CD4-positive, alpha-beta memory T cell (primary cell): ENCODE measurements at places on chromosomes 7 and 10. TPM values are rescaled to one million over a fixed set of nuclear protein-coding genes. Genes with fewer than 3 reads are reported as not detected.
A peak's percentile ranks its signal among the peaks of the same experiment; 100 is the strongest.

- H3K36me3 ChIP-seq, result no peaks in the 10 kb centered on the region
- peaks cover 74% of the 10 kb centered on the region for H3K4me1 ChIP-seq
- H3K27ac ChIP-seq, result peak overlapping the region; percentile 35
- no peak for DNase-seq
- H3K27me3 ChIP-seq, result no peaks in the 10 kb centered on the region
Observed at GRCh38 chr10:33099748-33100147, 141.7 kb upstream of the ITGB1 start.

- DNase-seq, result no peak
- no peaks in the 10 kb centered on the region for H3K27me3 ChIP-seq
- no peaks in the 10 kb centered on the region for H3K4me1 ChIP-seq
- no peak overlapping the region for H3K27ac ChIP-seq
Observed at GRCh38 chr10:124997771-124998623, 56.1 kb downstream of the ZRANB1 start.

DNA sequence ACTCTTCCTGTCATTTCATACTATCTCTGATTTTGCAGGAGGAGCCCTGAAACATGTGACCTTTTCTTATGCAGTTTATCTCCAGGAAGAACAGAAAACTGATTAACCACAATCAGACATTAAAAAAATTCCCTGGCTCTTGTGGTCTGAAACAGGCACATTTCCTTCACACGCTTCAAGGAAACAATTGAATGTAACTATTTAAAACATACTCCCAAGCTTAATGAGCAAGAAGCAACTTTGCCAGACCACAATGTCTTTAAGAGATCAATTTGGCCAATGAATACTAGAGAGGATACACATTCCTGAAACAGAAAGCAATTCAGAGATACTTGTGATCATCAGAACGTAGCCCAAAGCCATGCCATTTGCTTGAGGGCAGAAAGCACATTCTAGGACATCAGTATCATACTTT, 65.8 kb downstream of the PIP4K2A start:
- peak overlapping the region; percentile 61 for H3K27ac ChIP-seq
- H3K4me3 ChIP-seq, result peak overlapping the region; percentile 44
- H3K36me3 ChIP-seq, result no peaks in the 10 kb centered on the region
- peak; percentile 27 for DNase-seq
- H3K4me1 ChIP-seq, result peaks cover 100% of the 10 kb centered on the region
- H3K27me3 ChIP-seq, result no peaks in the 10 kb centered on the region

GRCh38 chr10:964988-965417, 23.2 kb upstream of the GTPBP4 start:
- H3K27me3 ChIP-seq, result no peaks in the 10 kb centered on the region
- peaks cover 10% of the 10 kb centered on the region for H3K4me1 ChIP-seq
- H3K4me3 ChIP-seq, result no peak overlapping the region
- no peaks in the 10 kb centered on the region for H3K36me3 ChIP-seq

GRCh38 chr10:6228647-6229046, 25.9 kb downstream of the PFKFB3 start:
- no peaks in the 10 kb centered on the region for H3K27me3 ChIP-seq
- DNase-seq, result no peak
- no peak overlapping the region for H3K27ac ChIP-seq
- peaks cover 38% of the 10 kb centered on the region for H3K36me3 ChIP-seq
- H3K4me3 ChIP-seq, result no peak overlapping the region
- no peaks in the 10 kb centered on the region for H3K4me1 ChIP-seq

- no peaks in the 10 kb centered on the region for H3K4me1 ChIP-seq
- H3K36me3 ChIP-seq, result no peaks in the 10 kb centered on the region
- no peak for DNase-seq
- no peak overlapping the region for H3K4me3 ChIP-seq
Observed at GRCh38 chr7:102988631-102989560, 76.1 kb downstream of the LRRC17 start.

DNA sequence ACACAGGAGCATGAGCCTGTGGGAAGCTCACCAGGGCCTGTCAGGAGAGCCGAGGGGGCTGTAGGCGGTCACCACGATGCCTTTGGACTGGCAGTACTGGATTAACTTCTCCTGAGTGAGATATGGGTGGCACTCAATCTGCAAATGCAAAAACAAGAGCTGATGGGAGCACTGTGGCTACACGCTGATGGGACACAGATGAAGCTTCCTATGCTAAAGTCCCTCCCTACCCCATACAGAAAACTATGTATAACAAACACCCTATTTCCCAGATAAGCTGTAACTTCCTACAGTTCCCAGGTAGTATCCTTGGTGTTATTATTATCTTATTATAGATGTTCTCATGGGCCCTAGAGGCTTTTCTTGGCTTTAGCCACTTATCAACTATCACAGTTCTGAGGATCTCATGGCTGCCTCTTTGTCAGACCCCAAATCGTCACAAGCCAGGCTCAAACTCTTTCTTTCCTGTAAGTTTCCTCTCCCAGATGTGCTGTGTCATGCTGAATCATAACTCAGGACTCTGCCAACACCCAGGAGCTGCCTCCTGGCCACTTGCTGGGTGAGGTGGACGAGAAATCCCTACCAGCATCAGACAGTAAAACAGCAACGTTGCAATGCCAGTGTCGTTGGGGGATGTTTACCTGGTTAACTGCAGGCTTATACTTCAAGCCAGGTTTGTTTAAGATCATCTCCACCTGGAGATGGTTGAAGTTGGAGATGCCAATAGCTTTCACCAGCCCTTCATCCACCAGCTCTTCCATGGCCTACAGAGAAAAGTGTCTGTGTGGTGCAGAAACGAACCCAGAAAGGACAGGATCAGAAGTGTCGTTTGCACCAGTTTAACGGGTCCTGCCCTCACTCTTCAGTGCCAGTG, 10.3 kb downstream of the AKR1B1 start:
- H3K4me3 ChIP-seq, result no peak overlapping the region
- H3K36me3 ChIP-seq, result peaks cover 55% of the 10 kb centered on the region

IFIT1B gene
- not detected for total RNA-seq

- no peaks in the 10 kb centered on the region for H3K36me3 ChIP-seq
- no peak overlapping the region for H3K4me3 ChIP-seq
- DNase-seq, result no peak
- no peak overlapping the region for H3K27ac ChIP-seq
Observed at GRCh38 chr7:30155481-30155880, 20.7 kb downstream of the MTURN start.

LRRC4 gene
- not detected for total RNA-seq

- H3K4me1 ChIP-seq, result no peaks in the 10 kb centered on the region
- H3K27ac ChIP-seq, result no peak overlapping the region
- H3K4me3 ChIP-seq, result no peak overlapping the region
- DNase-seq, result no peak
Observed at GRCh38 chr7:107219563-107220244, 50.9 kb downstream of the HBP1 start.

DNA sequence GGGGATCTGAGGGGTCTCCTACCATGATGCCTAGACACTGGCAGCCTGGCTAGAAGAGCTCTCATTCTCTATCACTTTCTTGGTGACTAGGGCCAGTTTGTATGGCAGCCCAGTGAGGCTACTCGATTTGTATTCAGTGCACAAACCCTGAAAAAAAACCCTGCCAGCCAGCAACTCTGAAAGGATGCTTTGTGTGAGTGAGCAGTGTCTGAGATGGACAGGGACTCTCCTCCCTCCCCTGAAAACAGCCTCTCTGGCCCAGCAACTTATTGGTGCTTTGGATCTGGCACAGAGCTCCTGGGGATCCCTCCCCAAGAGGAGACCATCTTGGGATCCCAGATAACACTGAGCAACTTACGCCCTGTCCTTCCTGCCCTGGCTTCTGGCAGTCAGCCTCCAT, 10.8 kb upstream of the LRRC4 start:
- H3K36me3 ChIP-seq, result no peaks in the 10 kb centered on the region
- no peaks in the 10 kb centered on the region for H3K4me1 ChIP-seq
- H3K27ac ChIP-seq, result no peak overlapping the region
- H3K4me3 ChIP-seq, result no peak overlapping the region
- H3K27me3 ChIP-seq, result no peaks in the 10 kb centered on the region

ACSL5 gene
- total RNA-seq, result 51.8 TPM

GRCh38 chr7:152663931-152664330, 12.0 kb downstream of the XRCC2 start:
- H3K36me3 ChIP-seq, result no peaks in the 10 kb centered on the region
- no peak for DNase-seq
- H3K27ac ChIP-seq, result no peak overlapping the region
- H3K4me1 ChIP-seq, result no peaks in the 10 kb centered on the region

GRCh38 chr10:119853574-119853973, 19.1 kb downstream of the MCMBP start:
- no peak overlapping the region for H3K27ac ChIP-seq
- no peak for DNase-seq
- H3K36me3 ChIP-seq, result peaks cover 44% of the 10 kb centered on the region
- H3K4me1 ChIP-seq, result no peaks in the 10 kb centered on the region
